ENCODE measurements at places on chromosomes 5 and 9.

- DNase-seq = peak; percentile 8
Observed at GRCh38 chr5:33482335-33482734, 41.6 kb downstream of the TARS1 start.

DNA sequence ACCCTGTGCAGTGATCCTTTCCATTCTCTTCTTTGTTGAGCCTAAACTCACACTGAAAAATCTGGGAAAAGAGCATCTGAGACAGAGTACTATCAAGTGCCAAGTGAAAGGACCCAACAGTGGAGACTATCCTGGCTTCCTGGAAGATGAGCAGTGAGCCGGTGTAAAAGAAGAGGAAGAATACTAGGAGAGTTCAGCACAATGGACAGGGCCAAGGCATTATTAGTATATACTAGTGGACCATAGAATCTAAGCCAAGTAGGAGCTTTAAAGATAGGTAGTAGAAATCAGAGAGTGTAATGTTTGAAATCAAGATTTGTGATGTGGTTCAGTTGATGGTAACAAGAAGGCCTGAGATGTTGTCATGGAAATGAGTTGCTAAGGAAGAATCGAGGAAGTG is 140.8 kb downstream of the CAMK4 start:
- DNase-seq = no peak

GRCh38 chr5:124902097-124902821 is 155.8 kb upstream of the ZNF608 start:
- no peak for DNase-seq

GRCh38 chr5:17912794-17913193 is 278.5 kb downstream of the TAF11L14 start:
- no peak for DNase-seq

DNA sequence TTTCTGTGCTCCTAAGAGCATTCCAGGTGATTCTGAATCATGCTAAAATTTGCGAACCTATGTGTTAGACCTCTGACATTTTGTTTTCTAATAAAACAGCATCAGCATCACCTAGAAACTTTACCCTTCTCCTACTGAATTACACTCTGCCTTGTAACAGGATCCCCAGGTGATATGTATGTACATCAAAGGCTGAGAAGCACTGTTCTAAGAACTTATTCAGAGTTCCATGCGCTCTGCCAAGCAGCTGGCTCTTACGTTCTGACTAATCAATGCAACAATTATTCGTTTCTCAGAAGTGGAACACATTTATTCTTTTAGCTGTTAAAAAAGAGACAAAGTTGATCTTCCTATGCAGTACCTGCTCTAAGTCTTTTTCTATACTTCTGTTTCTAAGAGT is 228.6 kb downstream of the SLF1 start:
- DNase-seq = no peak

DNA sequence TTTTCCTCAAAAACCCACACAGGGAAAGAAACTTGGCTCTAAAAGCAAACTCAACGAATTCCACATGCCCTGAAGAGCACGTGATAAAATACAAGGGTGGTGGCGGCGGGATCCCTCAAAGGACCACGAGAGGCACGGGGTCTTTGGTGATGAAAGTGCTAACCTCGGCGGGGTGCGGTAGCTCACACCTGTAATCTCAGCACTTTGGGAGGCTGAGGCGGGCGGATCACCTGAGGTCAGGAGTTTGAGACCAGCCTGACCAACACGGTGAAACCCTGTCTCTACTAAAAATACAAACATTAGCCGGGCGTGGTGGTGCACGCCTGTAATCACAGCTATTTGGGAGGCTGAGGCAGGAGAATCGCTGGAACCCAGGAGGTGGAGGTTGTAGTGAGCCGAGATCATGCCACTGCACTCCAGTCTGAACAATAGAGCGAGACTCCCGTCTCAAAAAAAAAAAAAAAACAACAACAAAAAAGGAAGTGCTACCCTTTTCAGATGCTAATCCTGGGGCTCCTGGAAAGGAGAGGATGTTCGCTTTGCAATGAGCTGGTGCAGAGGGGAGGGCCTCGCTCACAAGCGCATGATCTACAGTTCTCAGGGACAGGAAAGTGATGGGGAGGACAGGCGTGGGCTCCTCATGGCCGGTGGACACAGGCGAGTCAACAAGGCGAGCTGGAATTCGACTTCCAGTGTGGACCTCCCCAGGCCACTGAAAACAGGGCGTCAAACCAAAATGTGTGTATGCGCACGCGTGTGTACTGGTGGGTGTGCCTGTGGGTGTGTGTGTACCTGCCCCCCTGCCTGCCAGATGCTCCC is 54.1 kb downstream of the USP20 start:
- no peak for DNase-seq

- no peak for DNase-seq
Observed at GRCh38 chr5:152092580-152092979, 167.9 kb upstream of the GLRA1 start.

GRCh38 chr5:2187156-2187555 is 304.4 kb upstream of the IRX4 start:
- DNase-seq = no peak

DNA sequence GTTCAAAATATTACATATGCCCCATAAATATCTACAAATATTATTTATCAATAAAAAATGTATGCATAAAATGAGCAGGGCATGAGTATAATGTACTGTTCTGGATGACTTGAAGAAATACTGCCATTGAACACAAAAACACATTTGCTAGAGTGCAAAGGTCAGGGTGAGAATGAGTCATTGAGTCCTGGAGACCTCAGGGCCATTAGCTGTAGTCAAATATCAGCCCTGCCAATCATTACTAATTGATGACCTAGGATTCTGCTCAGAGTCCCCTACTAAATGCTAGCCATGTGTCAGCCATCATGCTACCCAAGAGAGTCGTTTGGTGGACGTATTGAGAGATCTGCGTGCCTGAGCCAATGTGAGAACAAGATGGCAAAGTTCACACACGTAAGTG is 80.3 kb upstream of the FAM169A start:
- DNase-seq = no peak

DNA sequence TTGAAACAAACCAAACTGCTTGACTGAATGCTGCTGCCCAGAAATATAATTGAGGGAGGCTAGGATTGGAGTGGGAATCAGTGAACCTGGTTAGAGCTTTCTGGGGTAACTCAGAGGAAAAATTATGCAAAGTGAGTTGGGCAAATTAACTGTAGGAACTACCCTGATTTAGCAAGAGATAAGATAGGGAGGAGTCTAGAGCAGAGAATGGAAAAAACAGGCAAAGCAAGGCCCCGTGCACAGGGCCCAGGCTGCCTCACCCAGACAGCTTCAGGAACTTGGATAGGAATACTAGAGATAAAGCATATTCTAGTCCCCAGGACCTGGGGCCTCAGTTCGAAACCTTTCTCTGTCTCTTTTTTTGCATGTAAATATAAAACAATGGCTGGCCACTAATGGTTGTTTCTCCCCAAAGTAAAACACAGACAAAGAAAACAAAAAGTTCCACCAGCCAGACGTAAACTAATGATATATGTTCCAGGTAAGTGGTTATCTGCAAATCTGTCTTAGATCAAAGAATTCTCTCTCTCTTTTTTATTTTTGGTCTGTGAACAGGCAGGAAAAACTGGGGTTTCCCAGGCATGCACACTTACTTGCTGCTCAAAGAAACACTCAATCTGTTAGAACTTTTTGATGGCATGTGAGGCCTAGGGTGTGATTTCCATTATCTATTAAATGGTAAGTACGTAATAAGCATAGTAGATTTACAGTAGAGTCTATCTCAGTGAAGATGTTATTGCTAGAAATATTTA is 168.1 kb upstream of the MAP3K1 start:
- no peak for DNase-seq

DNA sequence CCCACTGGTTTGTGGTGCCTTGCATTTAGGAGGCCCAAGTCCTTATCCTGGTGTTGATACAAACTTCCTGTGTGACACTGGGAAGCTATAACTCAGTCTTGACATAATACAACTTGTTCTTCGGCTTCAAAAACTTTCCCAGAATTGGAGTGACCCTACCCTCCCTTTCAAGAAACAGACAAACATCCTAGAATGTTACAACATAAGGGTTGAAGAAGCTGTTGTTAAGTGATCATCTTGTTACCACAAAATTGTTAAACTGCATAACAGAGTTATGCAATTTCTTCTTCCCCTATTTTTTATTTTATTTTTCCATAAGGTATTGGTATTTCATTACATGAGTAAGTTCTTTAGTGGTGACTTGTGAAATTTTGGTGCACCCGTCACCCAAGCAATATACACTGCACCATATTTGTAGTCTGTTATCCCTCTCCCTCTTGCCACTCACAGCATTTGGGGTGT is 21.3 kb downstream of the TLR4 start:
- DNase-seq = no peak

DNA sequence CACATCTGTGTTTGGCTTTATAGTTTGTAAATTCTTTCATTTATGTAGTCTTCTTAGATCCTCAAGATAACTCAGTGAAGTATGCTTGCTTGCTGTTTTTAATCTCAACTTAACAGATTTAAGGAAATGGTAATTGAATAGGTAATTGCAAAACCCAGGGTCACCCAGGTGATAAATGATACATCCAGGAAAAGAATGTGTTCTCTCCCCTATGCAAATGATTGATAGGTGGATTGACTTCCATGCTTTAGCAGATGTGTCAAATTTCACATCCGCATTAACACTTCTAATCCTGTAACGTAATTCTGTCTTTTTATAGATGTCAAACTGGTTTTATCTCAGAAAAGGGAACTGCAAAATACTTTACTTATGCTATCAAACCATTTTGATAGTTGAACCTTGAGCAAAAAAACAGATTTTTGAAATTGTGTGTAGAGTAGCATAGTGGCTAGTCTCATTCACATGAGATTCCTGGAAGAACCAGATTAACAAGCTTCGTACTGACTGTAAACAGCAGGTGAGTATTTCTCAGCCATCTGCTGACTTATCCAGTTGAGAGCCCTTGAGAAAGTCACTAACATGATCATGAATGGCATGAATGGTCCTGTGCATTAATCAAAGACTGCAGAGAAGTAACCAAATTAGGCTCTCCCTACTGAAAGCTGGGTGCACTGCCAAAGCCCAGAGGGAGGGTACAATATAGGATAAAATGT is 86.7 kb upstream of the PAM start:
- no peak for DNase-seq
